Neural progenitor cell (in vitro differentiated cells): ENCODE measurements at places on chromosomes 6 and 20. TPM values are rescaled to one million over a fixed set of nuclear protein-coding genes. Genes with fewer than 3 reads are reported as not detected.

The HSF2 gene
- total RNA-seq: 102 and 135 TPM in 2 replicates

DNA sequence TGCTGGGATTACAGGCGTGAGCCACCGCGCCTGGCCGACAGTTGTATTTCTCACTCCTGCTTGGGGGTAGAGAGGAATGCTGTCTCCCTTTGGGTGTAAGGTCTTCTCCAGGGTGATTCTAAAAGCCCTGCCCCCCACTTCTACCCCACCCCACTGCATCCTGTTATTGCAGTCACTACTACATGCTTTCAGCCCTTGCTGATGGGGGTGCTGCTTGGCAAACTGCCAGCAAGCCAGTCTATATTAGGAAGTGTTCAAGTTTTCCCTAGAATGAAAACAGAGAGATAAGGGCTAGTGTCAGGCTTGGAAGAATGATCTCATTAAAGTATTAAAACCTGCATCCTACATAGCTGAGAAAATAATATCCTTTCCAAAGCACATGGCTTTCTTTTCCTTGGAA lies 31.3 kb downstream of the TTI1 start:
- DNase-seq: no peak

DNA sequence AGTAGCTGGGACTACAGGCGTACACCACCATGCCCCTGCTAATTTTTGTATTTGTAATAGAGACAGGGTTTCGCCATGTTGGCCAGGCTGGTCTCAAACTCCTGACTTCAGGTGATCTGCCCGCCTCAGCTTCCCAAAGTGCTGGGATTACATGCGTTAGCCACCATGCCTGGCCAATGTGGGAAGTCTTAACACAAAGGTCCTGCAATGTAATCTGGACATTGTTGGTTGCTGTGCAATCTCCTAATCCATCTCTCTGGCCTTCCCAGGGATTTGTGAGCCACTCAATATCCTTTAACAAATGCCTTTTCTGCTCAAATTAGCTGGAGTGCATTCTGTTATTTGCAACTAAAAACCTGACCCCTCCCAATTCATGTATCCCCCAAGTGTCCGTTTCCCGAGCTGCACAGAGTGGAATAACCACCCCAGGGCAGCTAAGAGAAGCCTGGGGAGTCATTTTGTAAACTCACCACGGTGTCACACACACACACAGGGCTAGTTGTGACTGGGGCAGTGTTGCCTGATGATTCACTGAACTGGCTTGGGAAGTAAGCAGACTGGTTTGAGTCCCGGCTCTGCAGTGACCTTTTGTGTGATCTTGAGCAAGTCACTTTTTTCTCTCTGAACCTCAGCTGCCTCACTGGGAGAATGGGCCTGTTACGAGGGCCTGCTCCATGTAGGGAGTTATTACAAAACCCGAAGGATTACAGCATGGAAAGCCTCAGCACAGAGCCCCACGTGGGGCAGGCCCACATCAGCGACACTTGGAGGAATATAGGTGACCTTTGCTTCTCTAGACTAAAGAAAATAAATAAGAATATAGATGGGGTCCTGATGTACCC lies 152.3 kb downstream of the ZMYND8 start:
- no peak for DNase-seq

GRCh38 chr20:24916412-24916811 lies 32.7 kb upstream of the CST7 start:
- DNase-seq: no peak

GRCh38 chr6:36127462-36128016 lies 2.8 kb upstream of the MAPK13 start:
- DNase-seq: no peak

- no peak for DNase-seq
These were observed at the start of gene TGM6 for GRCh38 chr20:2380601-2381000. Gene TGM6, plus strand, starts transcription at chr20:2380901. Its CDS starts 68 bp downstream, at chr20:2380969.
